Heart left ventricle (tissue), 16 donors: ENCODE measurements at places on chromosomes 6 and 20. TPM values are rescaled to one million over a fixed set of nuclear protein-coding genes. Genes with fewer than 3 reads are reported as not detected.

The TRMT6 gene
- polyA plus RNA-seq, result 4.8 TPM

DNA sequence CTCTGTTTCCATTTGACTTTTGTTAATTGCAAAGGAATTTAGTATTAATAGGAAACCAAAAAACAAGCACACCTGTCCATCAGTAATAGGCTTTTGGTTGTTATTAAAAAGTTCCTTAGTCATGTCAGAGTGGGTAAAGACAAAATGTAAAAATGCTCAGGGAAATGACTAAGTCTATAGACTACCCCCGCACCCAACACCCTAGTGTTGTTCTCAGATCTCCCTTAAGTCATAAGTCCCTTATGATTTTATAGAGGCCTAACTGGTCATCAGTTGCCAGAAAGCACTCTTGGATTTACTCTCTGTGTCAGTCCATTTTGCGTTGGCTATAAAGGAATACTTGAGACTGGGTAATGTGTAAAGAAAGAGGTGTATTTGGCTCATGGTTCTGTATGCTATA, 52.8 kb downstream of the MAP3K4 start:
- no peak for DNase-seq

GRCh38 chr20:10856237-10857015, 182.6 kb upstream of the JAG1 start:
- DNase-seq, result no peak

DNA sequence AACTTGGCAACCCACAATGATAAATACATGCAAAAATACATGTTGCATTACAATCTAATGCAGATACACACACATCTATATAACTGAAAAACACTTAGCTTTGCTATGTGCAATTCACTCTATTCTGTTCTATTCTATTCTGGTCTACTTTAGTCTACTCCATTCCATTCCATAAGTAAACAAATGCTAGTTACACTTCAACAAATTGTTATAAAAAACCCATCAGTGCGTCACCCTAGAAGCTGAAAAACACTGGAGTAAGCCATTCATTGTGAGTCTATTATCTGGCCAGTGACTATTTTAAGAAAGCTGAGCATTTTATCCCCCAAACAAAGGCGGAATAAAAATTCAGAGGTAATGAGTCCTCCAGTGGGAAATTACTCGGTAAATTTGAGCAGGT, 315.7 kb upstream of the EPHA7 start:
- DNase-seq, result no peak

The COL19A1 gene
- polyA plus RNA-seq, result 0.69 TPM

GRCh38 chr6:81608776-81609175, 143.7 kb downstream of the TENT5A start:
- no peak for DNase-seq

DNA sequence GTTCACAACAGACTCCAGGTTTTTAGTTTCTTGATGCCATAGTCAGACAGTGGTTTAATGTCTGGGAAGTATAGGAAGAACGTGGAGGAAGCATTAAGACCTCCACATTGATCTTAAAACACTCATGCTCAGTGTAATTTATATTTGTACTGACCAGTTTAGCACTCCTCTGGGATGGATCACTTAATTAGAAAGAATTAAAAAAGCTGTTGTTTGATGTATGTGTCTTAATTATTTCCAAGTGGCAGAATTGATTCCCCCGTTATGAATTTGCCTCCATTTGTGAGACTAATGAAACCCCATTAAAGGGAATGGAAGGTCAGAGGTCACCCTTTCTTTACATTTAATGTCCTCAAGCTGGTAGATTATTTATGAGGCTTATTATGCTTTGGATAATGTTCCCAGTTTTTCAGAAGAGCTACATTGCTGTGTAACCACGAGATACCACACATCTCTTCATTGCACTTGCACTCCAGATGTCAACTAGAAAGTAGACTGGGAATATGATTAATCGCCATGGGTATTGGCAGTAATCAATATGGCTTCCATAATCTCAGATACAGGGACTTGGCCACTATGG, 270.0 kb upstream of the JAG1 start:
- DNase-seq, result no peak

- no peak for DNase-seq
Measured at GRCh38 chr20:53801609-53802370, 208.2 kb upstream of the ZNF217 start.

The POFUT1 gene
- 12.0 TPM for polyA plus RNA-seq

- no peak for DNase-seq
Measured at GRCh38 chr6:168717491-168717890, 276.5 kb downstream of the SMOC2 start.
